ENCODE measurements at places on chromosomes 16 and 17. TPM values are rescaled to one million over a fixed set of nuclear protein-coding genes. Genes with fewer than 3 reads are reported as not detected.

PYCARD gene
- total RNA-seq: 5.9 TPM

NUP88 gene
- 41.0 TPM for total RNA-seq

NPIPA3 gene
- total RNA-seq: 0.88 TPM

HSD11B2 gene
- 3.1 TPM for total RNA-seq

TVP23A gene
- total RNA-seq: not detected

- no peak for DNase-seq
Measured at GRCh38 chr16:8493972-8494371, 96.3 kb downstream of the TMEM114 start.

DNA sequence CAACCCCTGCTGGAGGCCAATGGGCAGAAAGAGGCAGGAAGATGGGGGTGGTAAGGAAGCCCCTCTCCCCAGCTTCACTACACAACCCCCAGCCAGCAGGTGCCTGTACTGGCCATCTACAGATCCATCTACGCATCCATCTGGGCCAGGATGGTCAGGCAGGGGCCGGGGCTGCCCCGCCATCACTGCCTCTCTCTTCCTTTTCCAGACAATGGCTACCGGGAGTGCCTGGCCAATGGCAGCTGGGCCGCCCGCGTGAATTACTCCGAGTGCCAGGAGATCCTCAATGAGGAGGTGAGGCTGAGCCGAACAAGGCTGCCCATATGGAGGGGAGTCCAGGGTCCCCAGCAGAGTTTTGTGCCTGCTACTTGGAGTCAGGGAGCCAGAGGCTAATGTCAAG, 23.5 kb upstream of the SPPL2C start:
- DNase-seq: no peak

DNA sequence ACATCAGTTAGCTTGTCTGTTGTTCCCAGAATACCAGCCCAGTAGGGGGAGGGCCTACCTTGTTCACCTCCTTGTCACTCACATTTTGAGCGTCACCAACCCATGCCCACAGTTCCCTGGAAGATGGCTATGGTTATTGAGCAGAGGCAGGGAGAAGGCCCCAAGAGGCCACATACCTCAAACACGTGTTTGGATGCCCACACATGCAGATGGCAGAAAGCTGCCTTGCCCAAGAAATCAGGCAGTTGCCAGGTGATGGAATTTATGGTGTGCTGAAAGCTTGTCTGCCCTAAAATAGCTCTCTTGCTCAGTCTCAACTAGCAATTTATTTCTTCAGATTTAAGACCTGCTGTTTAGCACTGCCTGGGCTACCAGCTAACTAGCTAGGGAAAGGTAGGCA, 16.5 kb upstream of the CMTM4 start:
- DNase-seq: no peak

DNA sequence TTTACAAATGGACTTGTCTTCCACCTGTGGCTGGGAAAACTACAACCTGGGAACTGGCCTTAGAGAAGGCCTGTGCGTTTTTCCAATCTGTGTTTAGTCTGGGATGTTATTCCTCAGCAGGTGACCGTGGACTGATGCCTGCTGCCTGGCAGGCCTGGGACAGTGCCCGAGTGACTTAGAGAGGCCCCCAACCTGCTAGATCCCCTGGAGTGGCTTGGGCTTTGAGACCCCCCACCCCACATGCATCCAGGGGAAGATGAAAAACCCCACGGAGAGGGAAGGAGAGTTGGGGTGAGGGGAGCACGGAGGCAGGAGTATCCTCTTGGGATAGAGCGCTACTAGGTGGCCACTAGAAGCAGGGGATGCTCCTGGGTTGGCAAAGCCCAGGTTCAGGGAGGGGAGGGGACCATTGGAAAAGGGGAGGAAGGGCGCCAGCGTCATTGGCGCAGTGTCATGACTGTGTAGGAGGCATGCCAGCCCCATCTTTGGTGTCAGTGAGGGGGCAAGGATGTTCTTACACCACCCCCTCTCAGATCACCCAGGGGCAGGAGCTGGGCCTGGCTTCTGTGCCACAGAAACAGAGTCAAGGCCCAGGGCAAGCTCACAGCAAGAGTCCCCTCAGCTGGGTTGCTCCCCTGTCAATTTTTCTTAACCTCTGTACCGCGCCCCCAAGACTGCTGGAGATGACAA, 54.1 kb downstream of the MEAK7 start:
- no peak for DNase-seq

- DNase-seq: no peak
Measured at GRCh38 chr17:47225436-47225858, 16.3 kb downstream of the MYL4 start.

- DNase-seq: no peak
Measured at GRCh38 chr16:88883946-88884345, 17.5 kb upstream of the PABPN1L start.
